ENCODE measurements at places on chromosomes 1 and 21.

DNA sequence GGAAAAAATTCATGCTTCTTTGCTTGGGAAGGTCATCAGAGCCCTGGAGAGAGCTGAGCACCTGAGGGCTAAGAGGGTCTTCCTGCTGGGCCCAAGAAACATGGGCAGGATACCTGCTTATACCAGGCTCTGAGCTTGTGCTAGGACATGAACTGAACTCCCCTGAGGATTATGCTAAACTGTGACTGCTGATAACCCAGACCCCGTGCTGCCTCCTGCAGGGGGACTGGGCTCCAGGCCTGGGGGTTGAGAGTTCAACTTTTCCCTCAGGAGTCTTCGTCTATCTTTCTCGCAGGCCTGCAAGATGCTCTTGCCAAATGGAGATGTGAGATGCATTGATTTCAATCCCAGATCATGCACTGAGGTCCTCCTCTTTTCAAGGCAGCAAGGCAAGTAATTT, 368.5 kb downstream of the HHAT start:
- DNase-seq: no peak

DNA sequence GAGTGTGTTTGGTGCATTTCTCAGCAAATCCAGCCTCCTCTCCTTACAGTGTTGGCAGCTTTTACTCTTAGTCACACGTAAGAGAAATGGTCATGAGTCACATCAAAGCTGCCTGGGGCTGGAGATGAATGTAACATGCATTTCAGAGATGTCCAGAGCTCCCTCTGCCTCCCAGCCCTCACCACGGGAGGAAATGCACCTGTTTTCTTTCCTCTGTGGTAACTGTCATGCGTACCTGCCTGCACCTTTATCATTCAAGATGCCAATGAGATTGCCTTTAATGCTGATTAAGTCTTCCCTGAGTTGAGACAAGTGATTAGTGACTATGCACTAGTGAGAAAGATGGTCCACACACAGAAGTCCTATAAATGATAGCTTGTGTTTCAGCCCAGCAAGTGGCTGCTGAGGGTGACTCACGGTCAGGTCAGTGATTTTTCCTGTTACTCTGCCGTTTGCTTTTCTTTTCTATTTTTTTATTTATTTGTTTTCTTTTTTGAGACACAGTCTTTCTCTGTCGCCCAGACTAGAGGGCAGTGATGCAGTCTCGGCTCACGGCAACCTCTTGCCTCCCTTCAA, 277.3 kb upstream of the FMN2 start:
- DNase-seq: peak; percentile 89

GRCh38 chr1:156214024-156214748, 1.4 kb downstream of the PMF1 start:
- peak; percentile 15 for DNase-seq

DNA sequence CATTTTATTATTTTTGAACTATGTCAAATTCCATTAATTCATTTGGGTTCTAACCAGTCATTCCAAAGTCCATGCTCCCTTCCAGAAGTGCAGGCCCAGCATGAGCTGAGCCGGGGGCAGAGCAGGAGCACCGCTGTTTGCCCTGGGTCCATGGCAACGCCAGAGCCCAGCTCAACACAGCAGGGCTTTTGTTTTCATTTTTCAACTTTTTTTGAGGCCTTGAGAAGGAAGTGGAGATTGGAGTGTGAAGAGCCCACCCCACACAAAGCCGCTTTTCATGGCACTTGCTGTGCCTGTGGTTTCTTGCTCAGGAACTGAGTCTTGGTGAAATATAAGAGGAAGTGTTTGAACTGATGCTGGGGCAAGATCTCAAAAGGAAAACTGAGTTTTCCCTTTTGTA, 13.2 kb upstream of the PRMT2 start:
- DNase-seq: peak; percentile 92

DNA sequence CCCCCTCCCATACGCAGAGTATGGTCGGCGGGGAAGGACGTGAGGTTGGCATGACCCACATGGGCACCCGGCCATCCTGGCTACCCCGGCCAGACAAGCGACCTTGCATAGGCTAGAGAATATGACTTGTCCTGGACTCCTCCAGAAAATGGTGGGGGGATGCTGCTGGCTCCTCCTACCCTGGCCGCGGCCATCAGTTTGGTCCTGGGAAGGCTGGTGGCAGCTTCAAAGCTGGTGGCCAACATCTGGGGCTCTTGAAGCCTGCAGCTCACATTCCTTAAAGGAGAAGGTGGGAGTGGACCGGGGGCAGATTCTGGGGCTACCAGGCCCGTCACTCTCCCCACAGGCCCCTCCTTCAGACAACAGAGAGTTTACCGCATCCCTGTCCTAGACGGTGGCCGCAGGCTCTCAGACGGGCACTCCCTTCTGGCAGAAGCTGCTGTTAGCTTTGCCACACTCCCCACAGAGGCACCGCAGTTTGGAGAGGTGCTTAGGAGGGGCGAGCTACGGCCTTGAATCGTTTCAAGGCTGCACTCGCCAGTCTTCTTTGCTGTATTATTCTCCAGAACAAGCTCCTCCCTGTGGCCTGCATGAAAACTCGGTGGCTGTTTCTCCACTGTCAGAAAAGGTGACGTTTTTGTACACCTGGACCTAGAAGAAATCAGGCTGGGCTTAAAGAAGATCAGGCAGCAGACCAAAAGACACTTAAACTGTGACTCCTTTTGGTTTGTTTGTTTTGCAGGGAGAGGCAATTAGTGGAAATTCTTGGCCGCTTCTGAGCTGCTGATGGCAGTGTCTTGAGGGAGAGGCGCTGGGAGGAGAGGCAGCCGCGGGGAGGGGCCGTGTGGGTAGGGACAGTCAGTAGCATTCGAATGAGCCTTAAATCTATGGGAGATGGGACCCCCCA, 68.0 kb downstream of the RUNX3 start:
- no peak for DNase-seq

DNA sequence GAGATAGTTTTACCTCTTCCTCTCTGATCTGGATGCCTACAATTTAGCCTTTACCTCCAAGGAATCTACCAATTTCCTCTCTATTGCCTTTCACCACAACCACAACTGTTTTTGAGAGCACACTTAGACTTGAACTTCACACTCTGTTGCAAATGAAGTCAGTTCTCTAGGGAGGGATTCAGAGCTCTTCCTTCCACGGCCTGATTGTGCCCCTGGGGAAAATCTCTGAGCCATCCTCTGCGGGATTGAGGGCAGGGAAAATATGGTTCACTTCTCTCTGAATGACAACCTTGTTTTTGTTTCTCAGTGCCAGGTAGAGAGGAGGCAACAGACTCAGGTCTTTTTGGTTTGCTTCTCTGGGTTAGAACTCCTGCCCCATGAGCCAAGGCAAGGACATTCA, 35.4 kb upstream of the BCL10 start:
- DNase-seq: no peak

DNA sequence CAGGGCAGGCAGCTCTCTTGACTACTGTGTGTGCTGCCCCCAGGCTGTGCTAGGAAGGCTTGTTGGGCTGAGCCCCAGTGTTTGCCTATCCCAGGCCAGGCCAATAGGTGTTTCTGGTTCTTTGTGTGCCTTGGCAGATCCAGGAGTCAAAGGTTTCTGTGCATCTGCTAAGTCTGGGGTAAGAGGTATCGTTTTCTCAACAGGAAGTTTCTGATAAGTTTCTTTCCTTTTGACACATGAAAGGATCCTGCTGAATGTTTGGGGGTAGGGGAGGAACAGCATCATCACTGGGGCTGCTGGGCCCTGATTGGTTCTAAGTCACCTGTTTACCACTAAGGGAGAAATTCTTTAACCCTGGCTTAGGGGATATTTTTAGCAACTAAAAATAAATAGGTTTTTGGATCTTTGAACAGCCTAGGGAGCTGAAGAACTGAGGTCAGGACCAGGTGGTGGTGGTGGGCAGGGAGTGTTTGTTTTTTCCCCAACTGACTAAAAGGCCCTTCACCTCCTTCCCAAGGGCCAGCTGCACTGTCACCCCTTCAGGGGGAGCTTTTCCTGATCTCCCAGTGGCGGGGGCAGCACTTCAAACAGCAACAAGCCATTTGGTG, 85.1 kb downstream of the KCNN3 start:
- DNase-seq: no peak

DNA sequence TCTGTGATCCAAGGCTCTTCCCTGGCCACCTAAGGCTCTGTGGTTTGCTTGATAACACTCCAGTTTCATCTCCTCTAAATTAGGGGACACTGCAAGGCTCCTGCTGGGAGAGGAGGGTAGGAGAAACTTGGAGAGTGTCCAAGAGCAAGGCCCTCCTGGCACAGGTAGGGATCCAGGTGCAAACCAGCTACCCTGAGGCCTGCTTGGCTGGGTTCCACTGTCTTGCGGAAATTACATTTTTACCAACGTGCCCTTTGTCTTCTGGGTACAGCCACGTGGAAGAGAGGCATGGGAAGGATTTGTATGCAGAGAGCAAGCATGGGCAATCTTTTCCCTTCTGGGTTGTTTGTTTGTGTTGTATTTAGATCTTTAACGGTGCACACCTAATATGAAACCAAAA, 132.5 kb downstream of the PRDM2 start:
- DNase-seq: no peak

GRCh38 chr1:231059566-231060193, 19.6 kb upstream of the FAM89A start:
- peak; percentile 30 for DNase-seq

DNA sequence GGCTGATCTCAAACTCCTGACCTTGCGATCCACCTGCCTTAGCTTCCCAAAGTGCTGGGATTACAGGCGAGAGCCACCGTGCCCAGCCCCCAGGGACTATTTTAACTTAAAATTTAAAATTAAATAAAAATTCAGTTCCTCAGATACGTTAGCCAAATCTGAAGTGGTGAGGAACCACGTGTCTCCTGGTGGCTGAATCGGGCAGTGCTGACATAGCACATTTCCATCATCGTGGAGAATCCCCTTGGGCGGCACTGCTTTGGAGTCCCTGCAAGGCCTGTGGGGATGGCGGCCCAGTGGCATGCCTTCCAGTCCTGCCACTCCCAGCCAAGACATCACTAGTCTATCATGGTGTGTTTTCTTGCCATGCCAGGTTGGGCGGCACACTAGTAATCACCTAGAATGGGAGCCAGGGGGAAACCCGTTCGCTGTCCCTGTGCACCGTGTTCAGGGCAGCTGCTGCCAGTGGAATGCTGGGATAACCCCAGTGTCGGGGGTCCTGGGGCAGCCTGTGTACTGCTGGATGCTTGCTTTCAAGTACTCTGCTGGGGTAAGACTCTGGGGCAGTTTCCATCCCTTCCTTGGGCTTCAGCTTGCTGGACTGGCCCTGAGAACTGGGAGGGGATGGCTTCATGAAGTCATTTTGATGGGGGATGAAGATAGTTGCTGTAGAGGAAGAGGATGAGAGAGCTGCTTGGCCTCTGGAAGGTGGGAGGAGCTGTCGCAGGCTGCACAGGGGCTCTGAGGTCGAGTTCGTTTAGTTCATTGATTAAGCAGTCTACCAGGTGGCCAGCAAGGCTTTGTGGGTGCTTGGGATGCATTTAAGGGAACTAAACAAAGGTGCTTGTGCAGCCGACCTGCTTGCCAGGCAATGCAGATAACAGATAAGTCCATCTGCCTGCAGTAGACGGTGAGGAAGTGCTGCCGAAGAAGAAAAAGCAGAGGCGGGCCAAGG, 4.6 kb downstream of the ZBTB48 start:
- no peak for DNase-seq

- peak; percentile 57 for DNase-seq
Observed at GRCh38 chr21:34187935-34188334, 114.6 kb downstream of the MRPS6 start.

DNA sequence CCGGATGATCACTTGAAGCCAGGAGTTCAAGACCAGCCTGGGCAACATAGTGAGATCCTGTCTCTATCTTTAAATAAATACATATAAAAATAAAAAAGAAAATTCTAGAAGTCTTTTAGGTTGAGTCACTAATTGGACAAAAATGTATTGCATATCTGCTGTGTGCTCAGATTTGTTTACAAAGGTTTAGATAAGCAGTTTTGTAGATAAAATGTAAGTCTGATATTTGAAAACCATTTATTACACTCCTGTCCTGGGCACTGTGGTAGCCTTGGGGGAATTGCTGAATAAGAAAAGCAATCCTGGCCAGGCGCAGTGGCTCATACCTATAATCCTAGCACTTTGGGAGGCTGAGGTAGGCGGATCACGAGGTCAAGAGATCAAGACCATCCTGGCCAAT, 11.6 kb downstream of the GMEB1 start:
- DNase-seq: no peak

GRCh38 chr1:233605205-233605604, 8.7 kb upstream of the KCNK1 start:
- no peak for DNase-seq

DNA sequence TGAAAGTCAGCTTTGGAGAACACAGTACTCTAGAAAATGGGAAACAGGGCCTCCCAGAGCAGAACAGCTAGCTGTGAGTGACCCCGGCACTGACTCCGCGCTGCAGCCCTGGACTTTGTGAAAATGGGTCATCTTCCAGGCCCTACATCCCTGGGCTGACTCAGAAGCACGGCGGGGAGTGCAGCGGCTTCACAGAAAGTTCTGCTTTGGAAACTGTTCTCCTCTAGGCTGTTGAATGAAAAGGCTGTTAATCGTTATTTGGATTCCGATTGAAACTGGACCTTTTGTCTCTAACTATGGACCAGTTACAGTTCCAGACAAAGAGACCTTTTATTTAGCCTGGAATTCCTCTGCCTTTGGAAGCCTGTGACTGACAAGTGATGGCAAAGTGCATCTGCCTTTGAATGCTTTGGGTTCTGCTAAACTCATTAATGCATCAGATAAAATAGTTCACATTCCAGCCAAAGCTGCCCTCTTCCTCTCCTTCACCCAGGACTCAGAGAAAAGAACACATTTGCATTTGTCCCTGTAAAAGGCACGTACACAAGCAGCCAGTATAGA, 144.9 kb upstream of the HOOK1 start:
- DNase-seq: peak; percentile 87

- DNase-seq: peak; percentile 68
Observed at GRCh38 chr1:178540646-178541045, 27.7 kb downstream of the TEX35 start.

DNA sequence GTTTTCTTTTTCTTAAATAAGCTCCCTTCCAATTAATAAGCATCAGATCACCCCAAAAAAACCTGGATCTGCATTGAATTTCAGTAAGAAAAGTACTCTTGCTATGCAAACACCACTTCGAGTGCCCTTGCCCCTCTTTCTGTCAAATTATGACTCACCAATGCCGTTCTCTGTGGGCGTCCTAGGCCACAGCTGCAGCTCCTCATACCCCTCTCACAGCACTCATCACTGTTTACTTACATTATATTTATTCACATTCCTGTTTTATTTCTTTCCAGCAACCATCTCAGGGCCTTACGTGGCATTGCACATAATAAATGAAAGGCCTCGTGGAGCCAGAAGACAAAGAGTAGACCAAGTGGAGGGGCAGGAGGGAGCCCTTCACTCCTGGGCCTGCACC, 99.1 kb upstream of the CTTNBP2NL start:
- DNase-seq: no peak

- DNase-seq: no peak
Observed at GRCh38 chr1:70382682-70383081, 28.2 kb upstream of the ANKRD13C start.

- no peak for DNase-seq
Observed at GRCh38 chr1:110487726-110488125, 31.2 kb downstream of the KCNA10 start.

- DNase-seq: no peak
Observed at GRCh38 chr1:183302452-183303322, 115.5 kb downstream of the NMNAT2 start.
